ENCODE measurements at places on chromosomes 16 and 17.

DNA sequence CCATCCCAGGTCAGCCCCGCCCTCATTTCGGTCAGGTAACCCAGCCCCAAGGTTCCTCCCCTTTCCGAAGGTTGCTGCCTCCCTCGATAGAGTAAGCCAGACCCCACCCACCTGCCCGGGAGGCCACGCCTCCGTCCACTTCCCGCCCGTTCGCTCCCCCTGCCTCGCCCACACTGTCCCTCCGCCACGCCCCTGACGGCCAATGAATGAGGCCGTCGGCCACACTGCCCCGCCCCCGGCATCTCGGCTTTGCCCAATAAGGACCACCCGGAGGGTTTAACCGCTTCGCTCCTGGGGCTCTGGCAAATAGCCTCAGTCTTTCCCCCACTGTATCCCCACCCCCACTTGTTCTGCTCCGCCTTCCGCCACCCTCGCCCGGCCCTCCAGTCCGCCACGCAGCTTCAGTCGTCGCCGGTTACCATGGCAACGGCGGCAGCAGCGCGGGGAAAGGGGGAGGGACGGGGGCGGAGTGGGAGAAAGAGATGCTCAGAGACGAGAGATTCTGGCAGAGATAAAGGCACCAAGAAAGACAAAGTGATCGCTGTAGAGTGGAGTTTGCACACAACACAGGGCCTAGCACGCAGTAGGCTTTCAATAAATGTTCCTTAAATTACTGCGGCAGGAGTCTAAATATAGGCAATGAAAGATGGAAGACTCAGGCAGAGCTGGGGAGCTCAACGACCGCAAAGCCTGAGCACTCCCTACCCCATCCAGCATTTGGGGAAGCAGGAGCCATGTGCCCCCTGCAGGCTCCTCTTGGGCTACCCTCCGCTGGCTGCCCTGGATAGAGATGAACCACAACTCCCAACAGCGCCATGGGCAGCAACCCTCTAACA, 5.1 kb downstream of the DLG4 start:
- peak; percentile 99 for DNase-seq

DNA sequence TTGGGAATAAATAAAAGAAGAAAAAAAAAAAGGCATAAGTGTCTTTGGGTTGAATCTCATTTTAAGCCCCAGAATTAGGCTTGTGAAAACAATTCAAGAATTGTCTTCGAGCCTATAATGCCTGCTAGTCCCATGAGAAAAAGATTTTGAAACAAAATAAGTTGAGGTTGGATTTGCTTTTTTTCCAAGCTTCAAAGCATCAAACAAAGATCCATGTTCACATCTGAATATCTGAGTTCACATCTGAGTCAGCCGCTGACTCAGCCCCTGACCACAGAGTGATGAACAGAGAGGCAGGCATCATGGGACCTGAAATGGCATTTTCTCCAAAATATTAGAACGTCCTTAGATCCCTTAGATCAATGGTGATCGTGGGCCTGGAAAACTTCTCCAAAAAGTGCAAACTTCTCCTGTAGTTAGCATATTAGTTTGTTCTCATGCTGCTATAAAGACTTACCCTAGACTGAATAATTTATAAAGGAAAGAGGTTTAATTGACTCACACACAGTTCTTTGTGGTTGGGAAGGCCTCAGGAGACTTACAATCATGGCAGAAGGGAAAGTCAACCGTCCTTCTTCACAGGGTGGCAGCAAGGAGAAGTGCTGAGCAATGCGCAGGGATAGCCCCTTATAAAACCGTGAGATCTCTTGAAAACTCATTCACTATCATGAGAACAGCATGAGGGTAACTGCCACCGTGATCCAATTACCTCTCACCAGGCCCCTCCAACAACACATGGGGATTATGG, 294.6 kb upstream of the HSBP1 start:
- DNase-seq = no peak

DNA sequence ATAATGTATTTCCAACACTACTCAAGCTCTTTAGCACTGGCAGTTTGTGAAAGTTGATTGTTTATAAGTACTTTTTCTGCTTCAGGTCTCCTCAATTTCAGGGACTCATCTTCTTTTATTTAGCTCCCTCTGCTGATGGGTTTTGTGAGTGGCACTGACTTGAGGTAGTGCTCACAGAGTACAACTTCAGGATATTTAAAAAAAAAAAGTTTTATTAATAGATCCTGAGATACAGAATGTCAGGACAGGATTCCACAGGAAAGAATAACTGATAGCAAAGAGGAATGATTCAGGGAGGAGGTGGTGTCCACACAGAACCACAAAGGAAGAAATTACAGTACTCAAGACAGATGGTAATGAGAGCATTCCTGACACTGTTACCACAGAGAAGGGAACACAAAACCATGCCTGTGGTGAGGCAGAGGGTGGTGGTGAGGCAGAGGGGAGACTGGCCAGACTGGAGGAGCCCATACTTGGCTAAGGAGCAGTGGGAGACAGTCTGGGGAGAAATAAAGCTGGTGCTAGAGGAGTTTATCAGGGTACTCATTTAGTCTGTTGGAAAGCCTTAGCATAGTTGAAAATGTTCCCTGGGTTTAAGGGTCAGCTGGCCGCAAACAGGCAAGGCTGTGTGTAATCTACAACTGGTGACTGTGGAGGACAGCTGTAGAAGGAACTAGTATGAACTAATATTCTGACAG, 63.7 kb downstream of the SPAG9 start:
- DNase-seq = no peak

DNA sequence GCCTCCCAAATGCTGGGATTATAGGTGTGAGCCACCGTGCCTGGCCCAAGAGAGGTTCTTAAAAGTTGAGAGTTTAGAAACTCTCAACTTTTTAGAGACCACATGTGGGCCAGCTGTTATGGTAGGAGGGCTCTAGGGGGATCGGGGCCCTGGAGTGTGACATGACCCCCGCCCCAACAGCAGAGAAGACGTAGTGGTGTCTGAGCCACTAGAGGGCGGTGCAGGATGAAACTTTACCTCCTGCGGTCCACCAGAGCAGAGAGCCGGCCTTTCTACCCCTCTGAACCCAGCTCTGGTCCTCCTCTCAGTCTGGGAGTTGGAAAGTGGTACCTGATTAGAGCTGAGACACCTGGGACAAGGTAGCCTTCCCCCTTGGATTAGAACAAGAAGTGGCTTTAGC, 7.4 kb downstream of the CDK5RAP3 start:
- DNase-seq = peak; percentile 18

DNA sequence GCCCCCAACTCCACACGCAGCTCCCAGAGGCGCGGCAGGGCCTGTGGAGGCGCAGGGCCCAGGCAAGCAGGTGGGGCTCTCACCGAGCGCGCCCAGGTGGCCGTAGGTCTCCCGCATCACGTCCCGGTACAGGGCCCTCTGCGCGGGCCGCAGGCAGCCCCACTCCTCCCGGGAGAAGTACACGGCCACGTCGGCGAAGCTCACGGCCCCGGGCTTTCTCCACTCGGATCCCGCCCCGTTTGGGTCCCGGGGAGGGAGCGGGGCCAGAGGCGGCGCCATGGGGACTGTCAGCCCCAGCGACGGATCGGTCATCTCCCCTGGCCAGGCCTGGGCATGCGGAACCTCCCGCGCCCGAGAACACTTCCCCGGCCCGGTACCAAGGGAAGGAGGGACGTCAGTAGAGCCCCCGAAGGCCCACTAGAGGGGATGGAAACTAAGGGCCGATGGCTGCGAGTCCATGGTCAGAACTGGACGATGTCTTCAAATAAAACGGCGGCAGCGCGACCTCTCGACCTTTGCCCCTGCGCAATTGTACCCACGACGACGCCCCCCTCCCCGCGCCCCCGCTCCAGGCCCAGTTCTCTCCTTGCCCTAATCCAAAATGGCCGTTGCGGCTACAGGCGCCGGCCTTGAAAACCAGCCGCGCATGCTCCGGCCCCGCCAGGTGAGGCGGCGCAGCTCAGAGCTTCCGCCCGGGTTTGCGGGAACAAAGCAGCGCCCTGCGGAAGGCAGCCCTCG, at the start of gene ZNF747:
Gene ZNF747 (minus strand): TSS at position 491 of the 738 bp plus-strand sequence. CDS start 179 bp downstream, at position 312.
- peak; percentile 82 for DNase-seq

GRCh38 chr17:5241861-5242671, 7.4 kb upstream of the SCIMP start:
- no peak for DNase-seq

- no peak for DNase-seq
Observed at GRCh38 chr16:59880611-59881010, 1146.5 kb upstream of the GOT2 start.

DNA sequence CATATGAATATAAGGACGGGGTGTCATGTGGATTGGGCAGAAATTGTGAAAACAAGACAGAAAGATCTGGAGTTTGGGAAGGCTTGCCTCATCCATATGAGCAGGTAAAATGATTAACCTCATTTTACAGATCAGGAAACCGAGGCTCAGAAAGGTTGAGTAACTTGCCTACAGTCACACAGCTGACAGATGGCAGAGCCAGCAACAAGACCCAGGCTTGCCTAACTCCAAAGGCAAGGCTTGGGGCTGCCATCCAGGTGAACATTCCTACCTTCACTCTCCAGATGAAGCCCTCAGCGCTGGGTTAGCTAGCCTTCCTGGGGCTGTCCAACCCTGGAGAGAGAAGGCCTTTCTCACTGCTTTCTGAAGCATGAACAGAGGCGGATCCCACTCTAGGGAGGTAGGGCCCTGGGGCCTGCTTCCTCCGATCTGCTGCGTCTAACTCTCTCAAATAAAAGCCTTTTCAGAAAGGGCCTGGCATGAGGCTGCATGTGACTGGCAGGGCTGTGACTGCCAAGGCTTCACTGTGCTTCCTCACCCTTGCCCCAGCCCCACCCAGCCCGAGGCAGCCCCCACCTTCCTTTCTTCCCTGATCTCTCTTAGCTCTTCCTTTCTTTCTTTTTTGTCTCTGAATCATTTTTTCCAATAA, 107.8 kb downstream of the GNAO1 start:
- DNase-seq = no peak

Data from activated CD4-positive, alpha-beta T cell treated with anti-CD3 and anti-CD28 coated beads, Interleukin-2, amount 50 U/mL, for 24 hours (primary cell).